ENCODE measurements at places on chromosomes 3 and 15. TPM values are rescaled to one million over a fixed set of nuclear protein-coding genes. Genes with fewer than 3 reads are reported as not detected.

GOLGA8O gene
- total RNA-seq, result 0.13 TPM

CD200 gene
- total RNA-seq, result 11.8 TPM

SYNPR gene
- total RNA-seq, result not detected

TIGIT gene
- total RNA-seq, result not detected

PLSCR2 gene
- 0.13 TPM for total RNA-seq

RCCD1 gene
- 6.5 TPM for total RNA-seq

GP5 gene
- total RNA-seq, result 0.13 TPM

MST1 gene
- total RNA-seq, result 1.8 TPM

CFAP100 gene
- total RNA-seq, result not detected

C3orf20 gene
- not detected for total RNA-seq

RAB6B gene
- 0.39 TPM for total RNA-seq

CFAP44 gene
- total RNA-seq, result 1.3 TPM

SOX14 gene
- not detected for total RNA-seq
